Iris pigment epithelial cell (primary cell): ENCODE measurements at places on chromosomes 6 and 20.

- DNase-seq: peak; percentile 40
Measured at GRCh38 chr6:32436995-32437836, 2.5 kb upstream of the HLA-DRA start.

DNA sequence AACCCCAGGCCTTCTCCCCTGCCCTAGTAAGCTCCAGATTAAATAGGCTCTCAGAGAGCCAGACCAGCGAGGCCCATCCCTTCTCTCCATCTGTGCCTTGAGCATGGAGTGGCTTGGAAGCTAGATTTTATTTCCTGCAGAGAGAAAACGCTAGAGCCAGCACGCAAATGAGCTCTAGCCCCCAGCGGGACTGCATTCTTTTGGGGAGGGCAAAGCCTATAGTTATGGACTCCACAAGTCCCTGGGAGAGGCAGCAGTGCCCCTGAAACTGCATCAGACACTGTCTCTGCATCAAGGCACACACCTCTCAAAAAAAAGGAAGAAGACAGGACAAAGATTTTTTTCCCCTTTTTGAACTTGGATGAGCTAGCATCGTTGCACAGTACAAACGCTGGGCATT is 15.8 kb downstream of the FOXF2 start:
- DNase-seq: no peak

- DNase-seq: no peak
Measured at GRCh38 chr6:169868458-169868857, 117.0 kb downstream of the ERMARD start.

GRCh38 chr6:166476061-166476591 is 93.4 kb upstream of the MPC1 start:
- DNase-seq: no peak

DNA sequence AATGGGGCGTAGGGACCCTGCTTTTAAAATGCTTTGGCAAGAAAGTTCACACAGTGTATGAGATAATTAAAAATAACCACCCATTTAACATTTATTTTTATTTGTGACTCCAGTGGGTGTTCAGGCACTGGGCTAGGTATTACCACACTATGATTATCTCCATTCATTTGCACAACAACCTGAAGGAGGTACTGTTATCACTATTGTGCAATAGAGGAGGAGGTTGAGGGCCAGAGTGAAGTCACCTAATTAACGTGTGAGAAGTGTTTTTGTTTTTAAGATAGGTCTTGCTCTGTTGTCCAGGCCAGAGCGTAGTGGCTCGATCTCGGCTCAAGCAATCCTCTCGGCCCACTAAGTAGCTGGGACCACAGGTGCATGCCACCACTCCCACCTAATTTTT is 29.2 kb downstream of the MAK start:
- DNase-seq: no peak
